ENCODE measurements at places on chromosomes 11 and 22.

GRCh38 chr22:25714739-25715138, 27.2 kb upstream of the MYO18B start:
- no peak for DNase-seq

DNA sequence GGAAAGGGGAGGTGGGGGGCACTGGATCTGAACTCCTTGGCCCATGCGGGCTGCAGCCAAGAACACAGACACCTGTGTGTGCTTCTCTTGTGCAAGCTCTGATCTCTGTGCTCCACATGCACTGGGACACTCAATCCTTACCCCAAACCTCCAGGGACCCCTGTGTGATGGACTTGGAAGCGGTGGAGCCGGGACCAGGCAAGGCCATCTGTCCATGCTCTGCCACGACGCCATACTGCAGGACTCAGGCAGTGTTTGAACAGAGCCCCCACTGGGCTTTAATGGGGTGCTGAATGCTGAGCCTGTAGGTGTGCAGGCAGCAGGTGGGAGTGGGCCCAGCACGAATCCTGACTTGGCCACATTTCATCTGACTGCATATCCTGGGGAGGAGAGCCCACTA, 23.4 kb downstream of the PPM1F start:
- no peak for DNase-seq

DNA sequence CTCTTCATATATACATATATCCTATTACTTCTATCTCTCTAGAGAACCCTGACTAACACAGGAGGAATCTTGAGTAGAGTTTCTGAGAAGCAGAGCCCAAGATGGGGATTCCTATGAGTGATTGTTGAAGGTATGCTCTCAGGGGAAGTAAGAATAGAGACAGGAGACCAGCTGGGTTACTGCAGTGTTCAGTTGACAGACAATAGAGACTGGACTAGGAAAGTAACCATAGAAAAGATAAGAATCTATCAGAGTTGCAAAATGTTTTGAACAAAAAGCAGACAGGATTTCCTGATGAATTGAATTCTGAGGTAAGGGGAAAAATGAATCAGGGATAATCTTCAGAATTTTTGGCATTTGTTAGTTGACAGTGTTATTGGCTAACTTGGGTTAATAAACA, 54.4 kb downstream of the SLC17A6 start:
- no peak for DNase-seq

- no peak for DNase-seq
Observed at GRCh38 chr11:9752091-9752490, 88.2 kb downstream of the SWAP70 start.

GRCh38 chr11:124740277-124740882, 638 bp downstream of the NRGN start:
- DNase-seq: peak; percentile 65

- DNase-seq: no peak
Observed at GRCh38 chr11:22460181-22460580, 122.0 kb downstream of the SLC17A6 start.

- DNase-seq: peak; percentile 34
Observed at GRCh38 chr22:39309364-39309861, 10.0 kb downstream of the RPL3 start.

- DNase-seq: peak; percentile 4
Observed at GRCh38 chr22:27331526-27332281, 469.9 kb downstream of the MN1 start.

GRCh38 chr11:116563028-116563711, 209.6 kb downstream of the BUD13 start:
- peak; percentile 48 for DNase-seq

- DNase-seq: peak; percentile 97
Observed at GRCh38 chr11:65911682-65912568, 6.9 kb downstream of the C11orf68 start.
